ENCODE measurements at places on chromosomes 11 and 22.

DNA sequence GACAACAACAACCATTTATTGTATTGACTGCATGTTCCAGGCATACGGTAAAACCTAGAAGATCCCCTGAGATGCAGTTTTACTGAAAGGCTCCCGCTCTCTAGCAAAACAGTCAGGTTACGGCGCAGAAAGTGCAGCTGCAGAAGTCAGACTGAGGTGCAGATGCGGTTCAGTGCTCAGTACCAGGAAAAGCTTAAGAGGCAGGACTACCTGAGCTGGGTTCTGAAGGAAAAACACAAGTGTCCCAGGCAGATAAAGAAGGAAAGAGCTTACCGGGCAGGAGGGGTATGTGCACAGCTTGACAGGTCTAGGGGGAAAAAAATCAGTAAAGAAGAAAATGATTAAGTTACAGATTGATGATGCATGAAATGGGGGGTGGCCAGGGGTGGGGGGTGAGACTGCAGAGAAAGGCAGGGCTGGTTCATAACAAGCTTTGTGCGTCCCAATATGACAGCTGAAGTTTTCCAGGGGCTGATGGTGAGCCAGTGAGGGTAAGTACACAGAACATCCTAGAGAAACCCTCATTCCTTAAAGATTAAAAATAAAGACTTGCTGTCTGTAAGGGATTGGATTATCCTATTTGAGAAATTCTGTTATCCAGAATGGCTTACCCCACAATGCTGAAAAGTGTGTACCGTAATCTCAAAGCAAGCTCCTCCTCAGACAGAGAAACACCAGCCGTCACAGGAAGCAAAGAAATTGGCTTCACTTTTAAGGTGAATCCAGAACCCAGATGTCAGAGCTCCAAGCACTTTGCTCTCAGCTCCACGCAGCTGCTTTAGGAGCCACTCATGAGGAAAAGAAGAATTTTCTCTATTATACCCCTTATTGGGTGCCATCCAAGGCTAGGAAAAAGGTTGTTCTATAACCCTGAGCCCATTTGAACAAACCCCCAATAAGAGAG lies 11.9 kb downstream of the LARGE1 start:
- DNase-seq = no peak

- no peak for DNase-seq
Observed at GRCh38 chr11:36566407-36567053, 1.3 kb upstream of the RAG1 start.

- DNase-seq = no peak
Observed at GRCh38 chr11:102241026-102241425, 76.3 kb upstream of the BIRC3 start.

- DNase-seq = no peak
Observed at GRCh38 chr11:118441770-118442275, 5.5 kb downstream of the KMT2A start.

DNA sequence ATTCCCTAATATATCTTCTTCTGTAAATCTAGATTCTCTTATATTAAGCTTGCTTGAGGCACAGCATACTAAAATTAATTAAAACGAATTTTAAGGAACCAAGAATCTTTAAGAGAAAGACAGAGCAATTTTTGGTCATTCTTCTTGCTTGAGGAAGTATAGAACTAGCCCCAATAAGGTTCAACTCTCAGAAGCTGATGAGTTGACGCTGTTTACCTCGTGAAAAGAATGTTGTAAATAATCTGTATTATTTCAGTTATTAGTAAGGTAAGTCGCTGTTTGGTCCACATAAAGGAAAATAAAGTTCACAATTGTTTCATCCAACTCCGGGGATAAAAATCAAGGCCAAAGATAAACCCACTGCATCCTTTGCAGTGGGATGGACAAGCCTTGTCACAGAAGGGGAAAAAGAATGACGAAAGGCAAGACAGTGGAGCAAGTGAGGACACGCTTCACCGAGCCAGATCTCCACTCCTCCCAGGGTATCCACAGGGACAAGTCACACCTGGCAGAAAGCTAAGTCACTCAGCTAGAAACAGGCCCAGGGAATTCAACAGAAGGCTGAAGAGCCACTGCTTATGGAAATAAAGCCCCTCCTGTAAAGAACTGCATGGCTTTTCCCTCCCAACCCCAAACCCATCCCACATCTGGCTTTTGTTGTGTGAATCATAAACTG lies 752 bp downstream of the POU2AF1 start:
- DNase-seq = no peak

GRCh38 chr11:100635194-100635593 lies 51.9 kb upstream of the ARHGAP42 start:
- no peak for DNase-seq

GRCh38 chr11:13701506-13701905 lies 33.0 kb downstream of the FAR1 start:
- DNase-seq = no peak

DNA sequence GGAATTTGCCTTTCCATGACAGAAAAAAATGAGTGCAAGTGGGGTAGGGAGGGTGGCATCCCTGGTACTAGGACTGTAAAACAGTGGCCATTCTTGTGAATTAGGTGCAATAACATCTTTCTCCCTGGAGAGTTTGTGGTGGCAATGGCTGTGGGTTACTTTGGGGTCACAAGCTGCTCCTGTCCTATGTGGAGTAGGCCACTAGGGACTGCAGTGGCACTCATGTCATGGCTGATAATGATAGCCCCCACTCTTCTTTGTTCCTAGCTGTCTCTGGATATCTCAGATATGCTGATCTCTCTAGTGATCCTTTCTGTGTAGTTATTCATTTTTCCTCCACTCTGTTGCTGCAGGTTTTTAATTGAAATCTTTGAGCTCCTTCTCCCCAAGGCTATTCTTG lies 270.5 kb upstream of the CHORDC1 start:
- DNase-seq = no peak

GRCh38 chr11:27934830-27935145 lies 173.2 kb downstream of the KIF18A start:
- DNase-seq = no peak

GRCh38 chr22:23846081-23846469 lies 7.3 kb upstream of the DERL3 start:
- no peak for DNase-seq

DNA sequence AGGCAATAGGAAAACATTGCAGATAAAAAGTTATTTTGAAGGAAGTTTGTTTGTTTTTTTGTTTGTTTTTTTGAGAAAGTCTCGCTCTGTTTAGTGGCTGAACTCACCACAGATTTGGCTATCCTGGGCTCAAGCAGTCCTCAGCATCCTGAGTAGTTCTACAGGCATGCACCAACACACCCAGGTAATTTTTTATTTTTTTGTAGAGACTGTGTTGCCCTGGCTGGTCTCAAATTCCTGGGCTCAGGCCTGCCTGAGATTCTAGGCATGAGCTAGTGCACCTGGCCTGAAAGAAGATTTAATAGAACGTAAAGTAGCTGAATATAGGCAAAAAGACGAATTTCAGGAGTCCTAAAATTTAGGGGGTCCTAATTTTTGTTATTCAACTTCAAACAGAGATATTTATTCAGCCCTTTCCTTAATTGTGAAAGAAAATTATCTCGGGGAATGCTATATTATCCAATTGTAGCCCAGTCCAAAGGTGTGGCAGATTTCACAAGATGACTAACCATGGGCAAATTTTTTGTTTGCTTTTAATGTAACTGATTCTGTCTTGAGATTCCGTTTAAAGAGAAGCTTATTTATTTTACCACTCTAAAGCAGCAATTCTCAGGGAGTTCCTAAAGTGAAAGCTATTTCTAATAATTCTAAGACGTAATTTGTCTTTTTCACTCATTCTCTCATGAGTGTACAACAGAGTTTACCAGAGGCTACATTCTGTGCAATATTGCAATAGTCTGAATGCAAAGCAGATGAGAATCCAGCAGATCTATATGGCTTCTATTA lies 940 bp downstream of the IL18 start:
- no peak for DNase-seq

DNA sequence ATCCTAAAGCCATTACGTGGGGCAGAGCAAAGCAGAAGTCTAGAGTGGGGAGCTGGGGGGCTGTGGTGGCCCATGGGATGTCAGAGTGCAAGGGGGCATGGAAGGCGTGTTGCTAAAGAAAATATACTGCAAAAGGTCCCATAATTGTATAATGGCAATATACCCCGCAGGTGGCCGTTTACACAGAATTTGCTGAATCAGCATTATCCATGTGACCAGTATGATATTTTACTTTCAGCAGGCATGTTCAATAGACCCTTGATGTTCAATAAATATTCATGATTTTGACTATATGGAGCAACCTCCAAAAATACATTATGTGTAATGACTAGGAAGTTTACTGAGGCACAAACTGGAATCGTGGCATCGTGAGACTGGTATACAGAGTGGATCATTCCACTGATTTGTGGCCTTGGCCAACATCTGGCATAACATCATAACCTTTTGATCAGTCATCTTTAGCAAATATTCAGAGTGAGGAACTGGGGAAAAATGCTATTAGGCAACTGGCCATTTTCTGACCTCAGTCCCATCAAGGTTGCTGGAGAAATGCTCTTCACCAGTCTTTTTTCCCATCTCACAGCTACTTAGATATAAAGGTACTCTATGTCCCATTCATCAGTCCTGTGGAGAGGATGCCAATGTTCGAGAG lies 29.3 kb upstream of the PPP2R1B start:
- no peak for DNase-seq

- DNase-seq = no peak
Observed at GRCh38 chr11:127454856-127455255, 454.3 kb upstream of the KIRREL3 start.

- DNase-seq = no peak
Observed at GRCh38 chr22:45425531-45426265, 12.2 kb downstream of the RIBC2 start.

- no peak for DNase-seq
Observed at GRCh38 chr22:43923191-43923590, 414 bp upstream of the PNPLA3 start.

GRCh38 chr11:30814737-30815136 lies 228.6 kb upstream of the MPPED2 start:
- no peak for DNase-seq

GRCh38 chr22:29078869-29079207 lies 6.0 kb downstream of the KREMEN1 start:
- DNase-seq = no peak

DNA sequence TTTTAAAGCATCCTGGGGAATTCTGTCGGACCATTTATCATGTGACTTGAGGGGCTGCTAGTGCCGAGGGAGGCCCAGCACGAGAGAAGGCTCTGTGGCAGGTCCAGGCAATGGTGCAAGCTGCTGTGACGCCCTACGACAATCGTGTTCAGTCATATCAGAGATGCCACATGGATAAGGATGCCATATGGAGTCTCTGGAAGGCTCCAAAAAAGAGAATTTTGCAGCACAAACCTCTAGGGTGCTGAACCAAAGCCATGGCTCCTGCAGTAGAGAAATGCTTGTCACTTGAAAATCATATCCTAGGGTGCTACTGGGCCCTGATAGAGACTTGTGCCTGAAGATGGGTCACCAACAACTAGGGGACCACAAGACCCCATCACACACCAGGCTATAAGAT lies 6.7 kb upstream of the CD6 start:
- no peak for DNase-seq

- no peak for DNase-seq
Observed at GRCh38 chr11:63558459-63559157, 4.6 kb downstream of the PLAAT2 start.

DNA sequence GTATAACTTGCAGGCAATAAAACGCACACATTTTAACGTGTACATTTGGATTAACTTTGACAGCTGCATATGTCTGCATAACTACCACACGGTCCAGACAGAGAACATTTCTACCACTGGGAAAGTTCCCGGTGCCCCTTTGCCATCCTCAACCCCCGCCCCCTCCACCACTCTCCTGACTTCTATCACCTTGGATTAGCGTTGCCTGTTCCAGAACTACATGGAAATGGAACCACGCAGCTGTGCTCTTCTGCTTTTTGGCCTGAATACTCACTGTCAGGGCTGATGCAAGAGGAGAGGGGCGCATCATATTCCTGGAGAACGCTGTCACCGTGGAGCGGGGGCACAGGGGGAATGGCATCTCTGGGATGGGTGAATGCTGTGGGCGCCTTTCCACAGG lies 62.1 kb downstream of the LRP5 start:
- DNase-seq = no peak

- no peak for DNase-seq
Observed at GRCh38 chr22:20018001-20018400, 1.4 kb upstream of the ARVCF start.

DNA sequence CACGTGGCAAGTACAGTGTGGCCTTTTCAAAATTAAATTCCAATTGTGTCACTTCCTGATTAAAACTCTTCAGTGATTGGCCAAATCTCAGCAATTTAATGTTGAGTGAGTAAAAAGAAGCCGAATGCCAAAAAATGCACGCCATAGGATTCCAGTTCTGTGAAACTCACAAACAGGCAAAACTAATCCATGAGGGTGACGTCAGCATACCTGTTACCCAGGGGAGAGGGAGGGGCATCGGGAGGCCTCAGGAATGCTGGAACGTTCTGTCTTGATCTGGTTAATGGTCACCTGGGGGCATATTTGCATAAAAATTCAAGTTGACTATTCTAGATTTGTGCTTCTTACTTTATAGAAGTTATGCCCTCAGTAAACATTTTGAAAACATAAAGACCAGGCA lies 39.9 kb upstream of the RAB1B start:
- DNase-seq = no peak

- DNase-seq = no peak
Observed at GRCh38 chr22:44645531-44645930, 56.5 kb upstream of the PRR5 start.

DNA sequence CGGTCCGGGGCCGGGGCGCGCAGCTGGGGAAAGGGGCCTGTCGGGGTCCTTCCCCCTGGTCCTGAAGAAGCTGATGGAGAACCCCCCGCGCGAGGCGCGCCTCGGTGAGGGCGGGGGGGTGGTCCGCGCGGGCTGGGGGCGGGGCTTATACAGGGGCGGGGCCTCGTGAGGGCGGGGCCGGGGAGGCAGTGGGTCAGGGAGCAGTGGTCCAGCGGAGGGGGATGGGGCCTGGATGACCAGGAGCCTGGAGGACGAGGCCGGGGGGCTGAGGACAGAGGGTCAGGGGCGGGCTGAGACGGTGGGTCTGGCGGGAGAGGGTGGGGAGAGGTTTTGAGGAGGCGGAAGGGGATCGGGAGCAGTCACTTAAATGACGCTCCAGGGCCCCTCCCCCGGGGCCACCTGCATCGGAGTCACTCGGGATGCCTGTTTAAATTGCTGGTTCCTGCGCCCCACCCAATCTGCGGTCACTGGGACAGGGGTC lies 396 bp downstream of the TEF start:
- peak; percentile 30 for DNase-seq

- no peak for DNase-seq
Observed at GRCh38 chr22:50633086-50633485, 5.1 kb upstream of the ARSA start.

GRCh38 chr11:15073361-15074205 lies at the start of gene CALCB:
CALCB (plus strand) TSS chr11:15073593; CDS start chr11:15074719, 1,126 bp downstream.
- DNase-seq = no peak

DNA sequence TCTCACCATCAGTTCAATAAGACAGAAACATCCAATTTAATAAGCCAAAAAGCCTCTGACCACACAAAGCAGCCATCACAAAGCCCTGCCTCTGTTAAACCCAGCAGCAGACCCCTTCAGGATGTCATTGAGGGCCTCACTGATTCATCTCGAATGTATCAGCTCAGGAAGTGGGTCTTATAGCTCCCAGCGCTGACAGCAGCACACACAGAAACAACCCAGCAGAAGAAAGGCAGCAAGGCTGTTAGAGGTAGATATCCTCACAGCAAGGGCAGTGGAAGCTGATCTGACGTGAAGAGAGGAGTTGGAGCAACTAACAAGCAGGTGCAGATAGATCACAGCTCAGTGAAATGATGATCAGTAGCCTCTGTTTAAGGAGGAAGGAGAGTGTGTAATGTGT lies 86.2 kb upstream of the NCAM1 start:
- no peak for DNase-seq

Measured in stimulated activated CD8-positive, alpha-beta memory T cell treated with anti-CD3 and anti-CD28 coated beads, Interleukin-4, amount 100 ng/mL, for 1 hour (primary cell).